OCI-M1 (cell line): ENCODE measurements at places on chromosomes 1 and 21.

- DNase-seq = no peak
Measured at GRCh38 chr1:230517786-230518185, 91.7 kb upstream of the PGBD5 start.

DNA sequence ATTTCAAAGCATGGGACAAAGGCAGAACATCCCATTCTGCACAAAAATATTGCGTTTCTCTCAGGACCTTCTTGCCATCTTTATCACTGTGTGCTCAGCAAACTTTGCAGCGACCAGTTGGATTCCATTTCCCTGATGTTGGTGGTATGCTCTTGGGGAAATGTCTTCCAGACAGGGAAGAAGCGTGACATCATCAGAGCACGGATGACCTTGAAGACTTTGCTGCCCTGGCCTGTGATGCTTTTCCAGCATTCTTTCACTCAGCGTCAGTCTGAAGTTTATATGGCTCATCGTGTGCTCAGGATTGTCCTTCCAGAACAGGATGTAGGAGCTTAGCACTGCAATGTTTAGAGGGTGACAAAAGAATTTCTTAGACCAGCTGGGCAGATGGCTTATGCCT, 131.4 kb upstream of the F3 start:
- DNase-seq = no peak

DNA sequence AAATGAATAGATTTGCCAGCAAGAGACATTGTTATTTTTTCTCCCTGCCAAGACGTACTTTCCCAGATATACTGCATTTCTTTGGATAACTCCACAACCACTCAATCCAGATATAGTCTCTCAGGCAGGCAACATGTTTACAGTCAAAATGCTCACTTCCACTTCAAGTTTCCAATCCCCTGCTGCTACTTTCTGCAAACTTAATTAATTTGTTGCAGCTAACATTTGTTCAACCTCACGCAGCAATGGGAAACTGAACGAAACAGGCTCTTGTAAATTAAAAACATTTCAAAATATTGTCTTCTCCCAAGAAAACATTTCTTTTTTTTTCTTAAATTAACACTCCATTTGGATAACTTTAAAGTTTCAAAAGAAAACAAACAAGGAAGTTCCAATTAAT, 45.7 kb upstream of the PROX1 start:
- DNase-seq = no peak

GRCh38 chr21:33655588-33656221, 13.4 kb downstream of the ITSN1 start:
- no peak for DNase-seq

DNA sequence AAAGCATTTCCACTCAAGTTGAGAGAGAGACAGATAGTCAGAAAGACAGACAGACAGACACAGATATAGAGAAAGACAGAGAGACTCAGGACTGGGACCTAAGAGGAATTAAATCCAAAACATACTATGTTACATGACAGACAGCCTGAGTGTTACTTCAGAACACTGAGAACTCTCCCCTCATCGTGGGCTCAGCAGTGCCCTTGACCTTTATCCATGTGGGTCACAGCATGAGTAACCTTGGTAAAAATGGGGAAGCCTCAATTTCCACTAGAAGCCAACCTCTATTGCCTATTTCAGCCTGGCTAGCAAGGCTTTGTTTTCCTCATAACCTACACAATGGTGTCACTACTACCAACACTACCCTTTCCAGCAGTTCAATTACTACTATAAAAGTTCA, 81.9 kb upstream of the TRABD2B start:
- no peak for DNase-seq

GRCh38 chr1:206891412-206891811, 5.8 kb upstream of the IL24 start:
- DNase-seq = no peak

DNA sequence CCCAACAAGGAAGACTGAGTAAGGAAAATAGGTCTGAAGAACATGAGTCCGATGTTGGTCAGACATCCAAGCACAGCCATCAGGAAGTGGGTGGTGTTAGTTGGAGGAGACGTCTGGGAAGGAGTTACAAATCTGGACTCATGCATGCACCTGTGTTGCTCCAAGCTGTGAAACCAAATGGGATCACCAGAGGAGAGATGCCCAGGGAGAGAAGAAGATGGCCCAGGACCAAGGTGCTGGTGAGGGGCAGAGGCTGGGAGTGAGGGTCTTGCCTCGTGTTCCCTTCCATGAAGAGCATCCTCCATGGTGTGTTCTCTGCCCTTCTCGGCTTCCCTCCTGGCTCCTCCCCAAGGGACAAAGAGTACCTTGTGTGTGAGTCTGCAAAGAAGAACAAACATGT, 405.6 kb downstream of the NPHP4 start:
- DNase-seq = no peak

- DNase-seq = peak; percentile 75
Measured at GRCh38 chr1:172717722-172718465, 59.0 kb downstream of the FASLG start.

- peak; percentile 91 for DNase-seq
Measured at GRCh38 chr1:155938220-155938627, 3.2 kb upstream of the RXFP4 start.

- DNase-seq = peak; percentile 89
Measured at GRCh38 chr1:25022361-25023189, 92.5 kb upstream of the RUNX3 start.

DNA sequence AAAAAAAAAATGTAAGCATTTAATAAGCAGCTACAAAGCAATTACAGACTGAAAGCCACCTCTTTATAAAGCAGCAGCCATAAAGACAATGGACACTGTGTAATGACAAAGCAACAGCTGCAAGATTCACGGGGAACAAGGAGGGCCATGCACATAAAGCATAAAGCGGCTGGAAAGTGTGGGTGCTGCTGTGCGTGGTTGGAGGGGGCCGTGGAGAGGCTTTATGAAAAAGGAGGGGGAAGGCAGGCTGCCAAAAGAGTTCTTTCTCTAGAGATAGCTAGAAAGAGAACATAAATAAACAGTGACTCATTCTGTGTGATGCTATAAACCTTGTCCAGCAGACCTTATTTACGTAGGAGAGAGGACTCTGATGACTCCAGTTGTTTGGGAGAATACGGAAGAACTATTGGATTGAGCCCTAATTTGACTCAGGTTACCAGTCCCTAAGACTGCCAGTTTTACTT, 49.3 kb downstream of the ADAMTS1 start:
- DNase-seq = peak; percentile 28

- DNase-seq = peak; percentile 63
Measured at GRCh38 chr1:42737257-42737656, 2.8 kb downstream of the CLDN19 start.

DNA sequence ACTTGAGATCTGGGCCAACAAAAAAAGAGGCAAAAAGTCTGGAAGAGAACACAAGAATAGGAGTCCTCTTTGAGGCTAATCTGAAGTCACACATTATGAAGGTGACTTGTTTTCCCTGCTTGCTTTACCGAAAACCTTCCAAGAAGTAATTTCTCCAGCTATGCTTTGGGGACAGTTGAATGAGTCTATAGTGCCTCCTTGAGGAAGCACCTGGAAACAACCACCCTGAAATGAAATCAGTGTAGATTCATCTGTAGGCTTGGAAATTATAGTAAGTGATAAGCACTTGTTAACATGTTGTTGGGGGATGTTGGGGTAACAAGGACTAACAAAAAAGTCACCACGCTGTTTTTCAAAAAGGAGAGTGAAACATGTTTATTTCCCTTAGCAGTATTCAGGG, 23.4 kb upstream of the RPTN start:
- peak; percentile 70 for DNase-seq

GRCh38 chr1:154474802-154475201, 27.2 kb upstream of the TDRD10 start:
- DNase-seq = peak; percentile 44

DNA sequence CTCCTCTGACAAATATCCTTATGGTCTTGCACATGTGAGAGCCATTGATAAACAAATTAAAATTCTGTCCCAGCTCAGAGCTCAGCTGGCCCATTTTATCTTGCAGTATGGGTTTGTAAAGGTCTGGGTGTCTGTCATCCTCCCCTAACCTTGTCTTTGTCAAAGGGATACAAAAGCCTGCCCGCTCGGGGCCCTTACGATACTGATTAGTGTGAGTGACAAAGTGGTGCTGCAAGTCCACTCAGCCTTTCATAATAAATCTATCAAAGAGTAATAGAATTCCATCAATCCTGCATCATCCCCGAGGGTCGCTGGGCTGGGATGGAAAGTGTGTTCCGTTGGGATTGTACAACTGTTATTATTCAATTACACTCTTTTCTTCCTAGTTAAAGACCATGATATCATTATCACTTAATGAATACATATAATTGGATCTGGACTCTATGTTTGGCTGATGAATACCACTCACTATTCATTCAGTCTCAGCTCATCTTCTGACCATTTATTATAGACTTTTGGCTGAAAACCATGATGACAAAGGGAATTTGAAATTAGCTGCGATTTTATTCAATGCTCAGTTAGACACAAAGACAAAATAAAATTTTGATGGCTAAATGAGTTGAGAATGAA, 122.5 kb upstream of the FOXD3 start:
- no peak for DNase-seq

- peak; percentile 86 for DNase-seq
Measured at GRCh38 chr1:157193702-157194391, 55.7 kb upstream of the ETV3 start.

GRCh38 chr1:84844094-84844493, 48.9 kb downstream of the LPAR3 start:
- DNase-seq = no peak

- no peak for DNase-seq
Measured at GRCh38 chr21:37513383-37513782, 146.8 kb downstream of the DYRK1A start.

DNA sequence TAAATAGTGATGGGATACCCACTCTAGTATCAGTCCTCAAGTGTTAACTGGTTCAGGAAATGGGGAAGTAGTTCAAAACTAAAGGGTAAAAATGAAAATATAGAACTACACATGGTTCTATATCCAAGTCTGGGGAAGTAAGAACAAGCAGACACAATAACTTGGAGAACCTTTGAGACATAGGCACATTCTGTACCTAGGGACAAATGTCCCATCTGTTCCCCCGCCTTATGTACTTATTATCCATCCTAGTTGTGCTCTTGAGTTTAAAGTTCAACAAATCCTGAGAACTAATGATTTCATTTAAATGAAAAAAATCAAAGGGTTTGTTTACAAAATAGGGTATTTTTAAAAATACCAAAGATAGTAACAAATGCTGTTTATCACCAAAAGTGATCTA, 32.5 kb downstream of the WNT2B start:
- no peak for DNase-seq

- DNase-seq = no peak
Measured at GRCh38 chr1:84366786-84367185, 31.5 kb upstream of the DNASE2B start.

DNA sequence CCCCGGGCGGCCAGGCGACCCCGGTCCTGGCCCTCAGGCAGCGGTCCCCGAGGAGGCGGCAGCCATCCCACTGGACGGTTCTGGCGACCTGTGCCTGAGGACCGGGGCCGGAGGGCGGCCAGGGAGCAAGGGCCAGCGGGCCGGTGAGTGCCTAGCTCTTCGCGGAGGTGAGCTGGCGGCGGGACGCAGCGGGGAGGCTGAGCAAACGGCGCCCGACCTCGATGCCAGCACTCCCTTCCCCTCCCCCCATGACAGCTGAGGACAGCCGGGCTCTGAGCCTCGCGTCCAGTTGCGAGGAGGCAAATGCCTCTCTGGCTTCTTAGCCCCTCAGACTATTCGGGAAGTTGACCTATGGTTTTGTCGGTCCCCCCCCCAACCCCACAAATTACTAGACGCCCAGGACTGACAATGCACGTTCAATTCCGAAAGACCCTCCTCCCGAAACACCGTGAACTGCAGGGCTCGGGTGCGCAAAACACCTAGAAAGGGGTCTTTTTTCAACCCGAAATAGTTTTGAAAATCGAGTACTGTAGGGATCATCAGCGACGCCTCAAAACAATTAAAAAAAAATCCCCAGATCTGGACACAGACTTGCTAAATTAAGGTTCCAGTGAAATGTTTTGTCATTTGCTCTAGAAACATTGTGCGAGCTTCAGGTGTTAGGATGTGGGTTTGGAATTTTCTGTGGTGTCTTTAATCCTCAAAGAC, 8.3 kb downstream of the CDKN2C start:
- DNase-seq = peak; percentile 83

DNA sequence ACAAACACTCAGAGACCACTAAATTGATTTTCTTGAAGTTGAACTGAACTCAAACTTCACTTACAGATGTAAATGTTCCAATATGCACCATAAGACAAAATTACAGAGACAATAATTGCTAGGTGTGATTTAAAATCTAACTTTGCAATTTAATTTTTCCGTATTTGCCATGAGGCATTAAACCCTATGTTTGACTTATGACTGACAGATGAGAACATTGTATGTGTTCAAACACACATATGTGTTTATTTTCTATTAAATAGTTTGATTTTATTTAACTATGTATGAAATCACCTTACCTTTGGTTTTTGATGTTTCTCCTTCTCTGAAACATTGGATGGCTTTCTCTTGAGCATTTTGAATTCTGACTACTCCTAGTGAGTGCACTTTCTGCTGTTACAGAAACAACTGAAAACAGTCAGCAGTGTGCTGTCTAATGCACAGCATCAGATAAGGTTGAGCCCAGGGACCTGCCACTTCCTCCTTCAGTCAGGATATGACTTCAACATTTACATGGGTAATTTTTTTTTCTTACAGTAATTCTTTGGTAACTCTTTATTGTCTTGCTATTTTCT, at the start of gene SAMSN1:
Gene SAMSN1 (minus strand): TSS at position 410 of the 575 bp plus-strand sequence. CDS start 54 bp downstream, at position 356.
- peak; percentile 95 for DNase-seq

GRCh38 chr1:68188644-68189340, 43.5 kb downstream of the WLS start:
- DNase-seq = no peak

- peak; percentile 66 for DNase-seq
Measured at GRCh38 chr1:185017338-185017737, 28.0 kb upstream of the RNF2 start.

DNA sequence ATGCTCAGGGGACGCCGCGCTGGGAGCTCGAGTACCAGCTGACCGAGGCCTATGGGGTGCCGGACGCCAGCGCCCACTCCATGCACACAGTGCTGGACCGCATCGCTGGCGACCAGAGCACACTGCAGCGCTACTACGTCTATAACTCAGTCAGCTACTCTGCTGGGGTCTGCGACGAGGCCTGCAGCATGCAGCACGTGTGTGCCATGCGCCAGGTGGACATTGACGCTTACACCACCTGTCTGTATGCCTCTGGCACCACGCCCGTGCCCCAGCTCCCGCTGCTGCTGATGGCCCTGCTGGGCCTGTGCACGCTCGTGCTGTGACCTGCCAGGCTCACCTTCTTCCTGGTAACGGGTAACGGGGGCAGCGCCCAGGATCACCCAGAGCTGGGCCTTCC, 1.3 kb upstream of the XKR8 start:
- no peak for DNase-seq
